Stimulated activated CD4-positive, alpha-beta T cell treated with anti-CD3 and anti-CD28 coated beads, Interleukin-2, amount 100 ng/mL, for 48 hours (primary cell): ENCODE measurements at places on chromosomes 7 and 10.

- DNase-seq, result no peak
These were observed 3.7 kb upstream of the CAV1 start for GRCh38 chr7:116521046-116521664.

DNA sequence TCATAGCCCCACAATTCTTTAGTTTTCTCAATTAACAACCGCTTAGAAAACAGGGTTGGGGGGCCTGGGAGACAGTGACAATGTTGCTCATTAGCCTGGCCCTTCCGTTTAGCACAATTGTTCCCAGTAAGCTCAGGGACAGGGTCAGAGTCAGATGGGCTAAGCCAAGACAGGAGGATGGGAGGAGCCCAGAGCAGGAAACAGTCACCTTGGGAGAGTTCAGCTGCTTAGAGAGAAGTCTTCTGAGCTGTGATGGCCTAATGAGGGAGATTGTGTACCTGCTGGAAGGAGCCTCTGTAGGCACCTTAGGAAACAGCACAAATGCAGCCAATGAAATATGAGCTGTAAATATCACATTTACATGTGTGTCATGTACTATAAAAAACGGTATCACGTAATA is 35.9 kb downstream of the SVOPL start:
- no peak for DNase-seq

GRCh38 chr7:66958538-66959350 is 36.6 kb downstream of the SBDS start:
- no peak for DNase-seq

GRCh38 chr10:101690461-101690860 is 4.5 kb downstream of the FBXW4 start:
- DNase-seq, result no peak

DNA sequence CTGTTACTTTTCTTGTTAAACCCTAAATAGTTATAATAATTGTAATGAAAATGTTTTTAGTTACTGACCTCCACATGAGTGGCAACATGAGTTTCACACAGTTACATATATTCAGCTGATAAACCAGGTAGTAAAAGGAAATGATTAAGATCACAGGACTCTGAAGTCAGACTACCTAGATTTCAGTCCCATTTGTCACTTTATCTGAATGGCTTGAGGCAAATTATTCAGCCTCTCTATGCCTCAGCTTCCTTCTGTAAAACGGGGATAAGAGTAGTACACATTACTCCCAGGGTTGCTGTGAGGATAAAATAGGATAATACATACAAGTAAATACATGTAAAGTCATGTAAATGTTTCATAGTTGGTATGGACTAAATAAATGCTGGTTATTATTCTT is 254.3 kb upstream of the LRRTM3 start:
- DNase-seq, result no peak

- no peak for DNase-seq
These were observed 298.6 kb upstream of the KIAA1217 start for GRCh38 chr10:23910291-23910690.
